ENCODE measurements at places on chromosomes 2 and 18. TPM values are rescaled to one million over a fixed set of nuclear protein-coding genes. Genes with fewer than 3 reads are reported as not detected.

CNDP1 gene
- not detected for total RNA-seq

SLC9A2 gene
- not detected for total RNA-seq

GRCh38 chr2:173791502-173791901, 173.7 kb downstream of the SP3 start:
- no peak overlapping the region for H3K4me3 ChIP-seq
- H3K4me1 ChIP-seq, result no peaks in the 10 kb centered on the region
- H3K27me3 ChIP-seq, result no peaks in the 10 kb centered on the region
- H3K27ac ChIP-seq, result no peak overlapping the region

DNA sequence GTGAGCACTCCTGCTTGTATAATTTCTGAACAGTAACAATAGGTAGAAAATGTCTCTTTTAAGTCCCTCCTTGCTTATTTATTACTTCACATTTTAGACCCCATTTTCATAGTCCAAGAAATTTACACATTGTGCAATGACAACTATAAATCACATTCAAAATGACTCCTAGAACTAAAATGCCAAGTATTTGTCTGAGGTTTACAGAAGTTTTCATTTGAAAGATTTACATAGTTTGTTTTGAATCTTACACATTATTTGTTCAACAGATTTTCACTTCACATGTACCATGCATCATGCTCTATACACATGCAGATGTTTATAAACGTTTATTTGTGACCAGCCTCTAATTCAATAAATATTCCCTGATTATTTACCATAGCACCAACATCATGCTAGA, 15.7 kb upstream of the TRIB2 start:
- H3K36me3 ChIP-seq, result no peaks in the 10 kb centered on the region
- H3K4me1 ChIP-seq, result peaks cover 28% of the 10 kb centered on the region
- no peak overlapping the region for H3K4me3 ChIP-seq
- H3K27me3 ChIP-seq, result no peaks in the 10 kb centered on the region

DNA sequence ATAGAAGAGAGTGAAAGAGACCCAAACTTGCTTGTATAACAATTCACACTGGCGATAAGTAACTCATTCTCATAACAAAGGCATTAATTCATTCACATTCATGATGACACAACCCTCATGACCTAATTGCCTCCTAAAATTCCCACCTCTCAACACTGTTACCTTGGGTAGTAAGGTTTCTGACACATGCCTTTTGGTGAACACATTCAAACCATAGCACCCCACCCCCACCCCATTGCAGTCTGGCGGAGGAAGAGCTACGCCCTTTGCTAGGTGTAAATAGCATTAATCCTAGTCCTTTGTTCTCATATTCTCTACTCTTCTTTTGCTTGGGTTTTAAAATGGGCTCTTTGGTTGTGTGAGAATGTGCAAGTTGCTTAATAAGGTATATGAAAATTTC, 361.5 kb downstream of the DSEL start:
- H3K27me3 ChIP-seq, result no peaks in the 10 kb centered on the region
- no peak overlapping the region for H3K4me3 ChIP-seq
- H3K27ac ChIP-seq, result no peak overlapping the region
- no peak for DNase-seq
- H3K36me3 ChIP-seq, result no peaks in the 10 kb centered on the region

- no peak overlapping the region for H3K4me3 ChIP-seq
- H3K4me1 ChIP-seq, result peaks cover 9% of the 10 kb centered on the region
- no peaks in the 10 kb centered on the region for H3K36me3 ChIP-seq
- no peak for DNase-seq
- peaks cover 50% of the 10 kb centered on the region for H3K27me3 ChIP-seq
Observed at GRCh38 chr2:98377544-98377943, 31.3 kb downstream of the CNGA3 start.

- H3K36me3 ChIP-seq, result no peaks in the 10 kb centered on the region
- no peak overlapping the region for H3K27ac ChIP-seq
Observed at GRCh38 chr2:105490204-105490603, 91.4 kb upstream of the FHL2 start.

DNA sequence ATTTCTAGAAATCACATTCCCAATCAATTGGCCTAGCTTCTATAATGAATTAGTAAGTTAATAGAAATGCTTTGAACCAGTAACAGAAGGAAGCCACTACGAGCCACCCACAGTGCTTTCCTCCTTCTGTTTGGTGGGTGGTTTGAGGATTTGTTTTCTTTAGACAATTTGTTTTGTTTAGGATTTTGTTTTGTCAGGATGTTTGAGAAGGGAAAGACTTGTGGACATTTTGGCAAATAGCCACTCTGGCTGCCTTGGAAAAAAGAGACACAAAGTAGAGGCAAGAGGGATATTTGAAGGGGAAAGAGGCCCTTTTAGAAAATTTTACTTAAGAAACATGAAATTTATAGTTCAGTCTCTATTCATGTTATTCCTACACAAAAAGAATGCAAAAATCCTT, 47.7 kb downstream of the TANK start:
- peaks cover 75% of the 10 kb centered on the region for H3K36me3 ChIP-seq
- H3K4me1 ChIP-seq, result no peaks in the 10 kb centered on the region
- no peaks in the 10 kb centered on the region for H3K27me3 ChIP-seq
- no peak overlapping the region for H3K27ac ChIP-seq

- H3K36me3 ChIP-seq, result no peaks in the 10 kb centered on the region
- H3K4me1 ChIP-seq, result no peaks in the 10 kb centered on the region
- no peak overlapping the region for H3K27ac ChIP-seq
- no peak for DNase-seq
- H3K27me3 ChIP-seq, result no peaks in the 10 kb centered on the region
Observed at GRCh38 chr2:171293661-171294060, 133.0 kb upstream of the TLK1 start.

All from esophagus squamous epithelium (tissue), 5 donors.